ENCODE measurements at places on chromosomes 5 and 9.

GRCh38 chr9:91039835-91040140, 238.2 kb downstream of the SYK start:
- DNase-seq: no peak

DNA sequence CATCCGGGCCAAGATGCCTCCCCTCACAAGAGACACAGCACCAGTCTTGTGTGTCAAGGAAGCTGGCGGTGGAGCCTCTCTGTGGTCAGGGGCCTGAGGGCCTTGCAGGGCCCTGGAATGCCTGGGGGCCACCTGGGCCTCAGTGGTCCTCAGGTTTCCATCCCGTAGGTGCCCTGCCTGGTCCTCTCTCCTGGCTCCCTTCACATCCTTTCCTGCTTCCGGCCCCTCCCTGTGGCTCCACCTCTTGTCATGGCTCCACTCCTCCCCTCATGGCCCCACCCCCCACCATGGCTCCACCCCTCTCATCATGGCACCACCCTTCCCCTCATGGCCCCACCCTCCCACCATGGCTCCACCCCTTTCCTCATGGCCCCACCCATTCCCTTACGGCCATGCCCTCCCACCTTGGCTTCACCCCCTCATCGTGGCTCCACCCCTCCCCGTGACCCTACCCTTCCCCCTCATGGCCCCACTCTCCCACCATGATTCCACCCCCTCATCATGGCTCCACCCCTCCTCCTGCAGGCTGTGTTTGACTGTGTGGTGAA, 175.8 kb downstream of the CACNA1B start:
- DNase-seq: peak; percentile 46

DNA sequence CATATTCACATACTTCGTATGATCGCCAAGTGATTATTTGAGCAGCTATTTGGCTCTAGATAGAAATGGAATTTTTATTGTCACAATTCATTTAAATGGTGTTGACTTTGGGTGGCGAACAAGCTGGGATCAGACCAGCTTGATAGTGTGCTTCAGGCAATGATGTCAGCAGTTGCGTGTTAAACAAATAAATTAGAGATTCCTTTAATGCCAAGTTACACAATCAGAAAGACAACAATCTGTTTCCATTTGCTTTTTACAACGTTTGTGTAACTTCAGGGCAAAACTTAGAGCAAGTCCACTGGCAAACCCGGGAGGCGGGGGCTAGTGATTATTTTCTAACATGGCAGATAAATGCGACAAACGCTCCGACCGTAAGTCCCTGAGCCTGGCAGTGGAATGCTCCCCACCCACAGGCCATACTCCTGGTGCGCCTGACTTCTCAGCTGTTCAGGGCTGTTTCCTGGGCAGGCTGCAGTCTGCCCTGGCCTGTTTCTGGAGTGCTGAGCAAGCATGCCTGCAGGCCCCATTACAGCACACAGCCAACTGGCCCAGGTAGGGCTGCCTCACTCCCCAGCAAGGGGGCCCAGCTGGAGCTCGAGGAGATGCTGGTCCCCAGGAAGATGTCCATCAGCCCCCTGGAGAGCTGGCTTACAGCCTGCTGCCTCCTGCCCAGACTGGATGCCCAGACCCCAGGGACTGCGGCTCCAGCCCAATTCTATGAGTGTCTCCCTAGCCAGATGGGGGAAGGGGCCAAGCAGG, 88.7 kb downstream of the BASP1 start:
- peak; percentile 72 for DNase-seq

DNA sequence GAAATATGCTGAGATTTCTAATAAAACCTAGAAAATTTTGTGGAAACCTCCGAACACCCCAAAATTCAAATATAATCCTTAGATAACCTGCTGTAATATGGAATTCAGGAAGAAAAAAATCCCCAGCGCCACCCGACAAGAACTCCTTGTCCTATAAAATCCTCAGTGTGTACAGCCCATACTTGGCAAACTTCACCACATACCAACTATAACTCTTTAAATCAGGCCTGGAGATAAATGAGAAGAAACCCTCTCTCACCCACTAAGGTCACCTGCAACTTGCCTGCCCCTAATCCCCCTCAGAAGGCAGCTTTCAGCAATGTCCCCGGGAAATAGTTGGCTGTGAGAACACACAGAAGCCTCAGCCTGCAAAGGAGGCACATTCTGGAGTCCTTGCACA, 90.5 kb downstream of the SH3TC2 start:
- no peak for DNase-seq

DNA sequence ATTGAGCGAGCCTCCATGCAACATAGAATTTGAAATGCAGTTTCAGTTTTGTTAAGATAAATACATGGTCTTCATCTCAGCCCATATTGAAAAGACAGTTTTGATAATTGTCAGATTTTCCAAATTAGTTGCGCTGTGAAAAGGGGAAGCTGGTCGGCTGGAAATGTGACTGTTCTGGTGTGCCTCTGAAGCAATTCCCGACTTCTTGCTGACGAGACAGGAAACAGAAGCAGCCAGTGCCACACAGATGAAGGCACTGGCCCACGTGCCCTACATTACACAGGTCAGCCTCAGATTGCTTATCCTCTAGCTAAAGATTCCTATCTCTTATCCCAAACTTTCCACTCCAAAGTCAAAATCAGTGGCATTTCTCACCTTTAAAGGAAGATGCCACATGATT, 214.1 kb upstream of the TLE4 start:
- no peak for DNase-seq

DNA sequence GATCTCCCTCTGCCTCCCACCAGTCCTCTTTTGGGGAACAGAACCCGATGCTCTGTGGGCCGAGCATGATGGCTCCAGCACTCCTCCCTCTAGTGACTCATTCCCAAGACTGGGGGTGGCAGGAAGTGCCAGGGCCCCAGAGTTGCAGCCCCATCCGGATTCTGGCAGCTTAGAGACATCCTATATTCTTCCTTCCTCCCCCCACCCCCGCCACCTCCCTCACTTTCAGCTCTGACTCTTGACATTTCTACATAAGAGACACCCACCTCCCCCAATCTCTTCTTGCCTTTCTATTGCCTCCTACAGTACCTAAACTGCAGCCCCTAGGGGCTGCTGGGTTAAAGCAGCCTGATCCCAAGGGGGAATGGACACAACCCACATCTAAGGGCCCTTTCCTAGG, 47.1 kb upstream of the MATR3 start:
- DNase-seq: peak; percentile 73
